ENCODE measurements at places on chromosomes 1 and 21. TPM values are rescaled to one million over a fixed set of nuclear protein-coding genes. Genes with fewer than 3 reads are reported as not detected.

DNA sequence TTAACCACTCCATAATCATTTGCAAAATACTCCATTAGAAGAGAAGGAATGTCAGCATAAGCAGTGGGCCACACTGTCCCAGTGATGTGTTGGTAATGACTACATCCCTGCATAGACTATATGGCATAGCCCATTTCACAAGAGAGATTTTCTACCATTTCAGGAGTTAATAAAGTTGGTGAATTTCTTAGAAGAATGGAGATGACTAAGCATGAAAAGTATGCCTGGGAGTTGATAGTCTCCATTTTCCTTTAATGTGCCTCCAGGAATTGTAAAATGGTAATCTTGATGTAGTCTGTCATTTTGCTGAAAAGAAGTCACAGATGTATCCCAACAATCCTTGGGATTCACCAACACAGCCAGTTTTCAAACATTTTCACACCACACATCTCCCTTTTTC is 608.8 kb upstream of the CHRM3 start:
- no peak overlapping the region for H3K27ac ChIP-seq
- DNase-seq, result no peak
- no peak overlapping the region for H3K4me3 ChIP-seq
- H3K4me1 ChIP-seq, result no peaks in the 10 kb centered on the region

DNA sequence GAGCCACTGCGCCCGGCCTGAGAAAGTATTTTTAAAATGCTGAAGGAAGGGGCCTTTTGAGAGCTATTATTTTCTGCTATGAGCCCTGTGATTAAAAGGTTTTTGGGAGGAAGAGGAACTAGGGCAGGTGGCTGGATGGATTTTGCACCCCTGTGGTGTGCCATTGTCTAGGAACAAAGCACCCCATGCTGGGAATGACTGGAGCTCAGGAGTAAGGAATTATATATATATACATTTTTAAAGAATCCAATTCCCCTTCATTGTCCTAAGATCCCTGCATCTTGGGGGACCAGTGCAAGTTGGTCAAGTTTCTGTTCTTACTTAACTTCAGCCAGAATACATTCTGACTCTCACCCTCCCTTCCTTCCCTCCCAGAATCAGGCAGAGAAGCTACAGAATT is 91.6 kb downstream of the ZNF648 start:
- peaks cover 3% of the 10 kb centered on the region for H3K4me1 ChIP-seq
- no peak overlapping the region for H3K4me3 ChIP-seq
- H3K36me3 ChIP-seq, result peaks cover 3% of the 10 kb centered on the region
- no peaks in the 10 kb centered on the region for H3K27me3 ChIP-seq
- DNase-seq, result peak; percentile 89

DNA sequence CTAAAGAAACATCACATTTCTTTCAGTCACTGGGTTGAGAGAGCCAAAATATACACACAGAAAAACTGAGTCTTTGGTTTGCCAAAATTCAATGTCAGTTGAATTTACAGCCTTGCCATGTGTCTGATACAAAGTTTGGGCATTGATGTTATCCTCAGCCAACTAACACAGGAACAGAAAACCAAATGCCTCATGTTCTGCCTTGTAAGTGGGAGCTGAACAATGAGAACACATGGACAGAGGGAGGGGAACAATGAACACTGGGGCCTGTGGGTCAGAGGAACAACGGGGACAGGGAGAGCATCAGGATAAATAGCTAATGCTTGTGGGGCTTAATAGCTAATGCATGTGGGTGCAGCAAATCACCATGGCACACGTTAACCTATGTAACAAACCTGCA is 39.6 kb upstream of the C21orf91 start:
- H3K36me3 ChIP-seq, result peaks cover 5% of the 10 kb centered on the region
- no peaks in the 10 kb centered on the region for H3K4me1 ChIP-seq
- no peak overlapping the region for H3K27ac ChIP-seq
- no peak overlapping the region for H3K4me3 ChIP-seq
- no peaks in the 10 kb centered on the region for H3K27me3 ChIP-seq
- DNase-seq, result no peak

Gene LAMC1
- total RNA-seq, result 96.2 TPM

- H3K4me3 ChIP-seq, result peak overlapping the region; percentile 91
- H3K27me3 ChIP-seq, result no peaks in the 10 kb centered on the region
- no peak for DNase-seq
- peaks cover 32% of the 10 kb centered on the region for H3K36me3 ChIP-seq
- H3K4me1 ChIP-seq, result peaks cover 6% of the 10 kb centered on the region
Observed at GRCh38 chr1:35556484-35557117, 602 bp downstream of the KIAA0319L start.

DNA sequence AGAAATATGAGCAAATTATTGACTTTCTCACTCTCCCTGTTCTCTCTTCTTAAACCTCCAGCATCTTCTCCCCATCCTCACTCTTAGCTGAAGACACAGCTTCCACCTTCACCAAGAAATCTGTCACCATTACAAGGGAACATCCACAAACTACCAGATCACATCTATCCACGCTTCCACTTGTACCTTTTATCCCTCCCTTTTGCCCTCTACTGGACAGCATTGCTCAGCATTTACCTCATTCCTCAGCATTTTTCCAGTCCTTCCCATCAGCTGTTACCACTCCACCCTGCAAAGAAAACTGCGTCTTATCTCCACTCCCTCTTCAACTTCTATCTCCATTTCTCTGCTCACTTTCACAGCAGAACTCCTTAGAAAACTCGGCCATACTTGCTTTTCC is 42.6 kb downstream of the KCNJ6 start:
- no peaks in the 10 kb centered on the region for H3K4me1 ChIP-seq
- H3K4me3 ChIP-seq, result no peak overlapping the region
- H3K27ac ChIP-seq, result no peak overlapping the region
- no peak for DNase-seq

Gene PRUNE1
- total RNA-seq, result 22.3 TPM

DNA sequence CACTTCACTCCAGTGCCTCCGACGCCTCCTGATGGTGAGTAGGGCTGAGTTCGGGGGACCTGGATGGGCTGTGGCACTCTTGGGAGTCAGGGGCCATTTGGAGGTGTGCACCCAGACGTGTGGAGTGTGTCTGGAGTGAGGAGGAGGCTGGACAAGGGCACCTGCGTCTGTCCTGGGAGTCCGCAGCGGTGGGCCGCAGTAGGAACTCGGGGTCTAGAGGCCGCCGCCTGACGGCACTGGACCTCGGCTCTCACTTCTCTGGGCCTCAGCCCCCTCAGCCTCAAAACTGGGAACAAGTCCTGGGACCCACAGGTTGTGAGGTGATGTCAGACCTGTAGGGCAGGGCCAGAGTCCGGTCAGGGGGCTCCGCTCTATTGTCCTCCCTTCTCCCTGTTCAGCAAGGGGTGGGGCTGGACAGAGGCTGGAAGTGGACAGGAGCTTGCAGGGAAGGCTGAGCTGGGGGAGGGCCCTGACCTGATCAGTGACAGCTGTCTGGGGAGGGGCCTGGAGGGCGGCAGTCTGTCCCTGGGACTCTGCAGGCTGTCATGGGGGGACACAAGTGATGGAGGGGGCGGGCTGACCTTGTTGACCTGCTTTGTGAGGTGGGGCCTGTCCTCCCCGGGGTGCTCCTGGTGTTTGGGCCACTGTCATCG is 15.5 kb downstream of the AGRN start:
- H3K27me3 ChIP-seq, result no peaks in the 10 kb centered on the region
- DNase-seq, result no peak
- H3K4me3 ChIP-seq, result peak overlapping the region; percentile 51
- no peak overlapping the region for H3K27ac ChIP-seq
- peaks cover 17% of the 10 kb centered on the region for H3K36me3 ChIP-seq

Gene RAB25
- 42.8 TPM for total RNA-seq

GRCh38 chr21:28229814-28230213 is 762.9 kb downstream of the LTN1 start:
- H3K27me3 ChIP-seq, result no peaks in the 10 kb centered on the region
- H3K36me3 ChIP-seq, result no peaks in the 10 kb centered on the region
- H3K4me1 ChIP-seq, result no peaks in the 10 kb centered on the region

DNA sequence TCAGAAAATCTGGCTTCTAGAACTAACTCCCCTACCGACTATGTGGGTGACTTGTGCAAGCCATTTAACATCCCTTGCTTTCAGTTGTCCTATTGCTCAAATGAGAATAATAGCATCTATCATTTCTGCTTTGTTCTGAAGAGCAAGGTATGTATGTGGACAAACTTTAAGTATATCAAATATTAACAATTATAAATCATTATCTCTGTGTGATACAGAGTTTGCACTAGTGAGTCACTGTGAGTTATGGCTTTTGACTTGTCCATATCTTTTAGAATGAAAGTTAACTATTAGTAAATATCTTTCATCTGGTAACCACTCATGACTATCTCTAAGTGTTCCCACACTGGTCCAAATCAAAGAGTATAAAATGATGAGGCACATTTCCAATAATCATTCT is 812.9 kb upstream of the ADGRL2 start:
- no peaks in the 10 kb centered on the region for H3K4me1 ChIP-seq
- no peak for DNase-seq
- no peak overlapping the region for H3K27ac ChIP-seq
- no peak overlapping the region for H3K4me3 ChIP-seq
- H3K36me3 ChIP-seq, result no peaks in the 10 kb centered on the region
- no peaks in the 10 kb centered on the region for H3K27me3 ChIP-seq

DNA sequence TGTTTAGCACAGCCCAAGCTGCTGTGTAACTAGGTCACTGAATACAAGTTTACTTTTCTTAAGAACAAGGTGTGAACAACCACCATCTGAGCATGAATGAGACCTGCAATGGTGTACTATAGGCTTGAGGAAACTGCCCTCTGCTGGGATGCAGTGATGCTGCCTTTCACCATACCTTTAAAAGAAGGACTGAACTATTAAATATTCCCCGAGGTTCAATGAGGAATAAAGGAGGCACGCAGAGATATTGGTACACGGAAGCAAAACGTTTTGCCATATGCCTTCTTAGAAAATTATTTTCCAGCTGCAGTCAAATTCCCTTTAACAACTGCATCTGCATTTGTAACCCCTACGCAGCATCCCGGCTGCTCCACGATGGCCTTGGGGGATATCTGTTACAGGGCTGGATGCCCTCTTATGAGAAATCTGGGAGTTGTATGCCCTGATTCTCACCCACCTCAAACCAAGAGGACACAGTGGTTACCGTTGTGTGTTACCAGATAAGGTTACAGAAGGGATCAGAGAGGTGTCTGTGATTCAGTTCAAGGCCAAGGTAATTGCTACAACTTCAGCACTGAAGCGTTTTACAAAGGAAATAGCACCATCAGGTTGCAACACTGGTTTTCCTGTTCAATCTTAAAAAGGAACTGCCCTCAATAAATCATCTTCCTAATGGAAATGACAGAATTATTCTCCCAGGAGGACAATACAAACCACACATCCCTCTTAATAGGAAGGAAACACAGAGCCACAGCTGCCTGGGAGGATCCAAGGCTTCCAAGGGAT is 470.5 kb downstream of the LTN1 start:
- no peaks in the 10 kb centered on the region for H3K36me3 ChIP-seq
- H3K27me3 ChIP-seq, result no peaks in the 10 kb centered on the region
- H3K4me3 ChIP-seq, result no peak overlapping the region
- H3K27ac ChIP-seq, result no peak overlapping the region
- peak; percentile 30 for DNase-seq
- H3K4me1 ChIP-seq, result no peaks in the 10 kb centered on the region

GRCh38 chr21:34335316-34335715 is 28.5 kb upstream of the KCNE2 start:
- no peak overlapping the region for H3K27ac ChIP-seq
- no peak overlapping the region for H3K4me3 ChIP-seq
- H3K27me3 ChIP-seq, result no peaks in the 10 kb centered on the region
- no peaks in the 10 kb centered on the region for H3K4me1 ChIP-seq
- DNase-seq, result no peak
- H3K36me3 ChIP-seq, result no peaks in the 10 kb centered on the region

Gene TMCC2
- total RNA-seq, result 11.3 TPM

Gene SLC16A4
- total RNA-seq, result 0.17 TPM

Gene SH2D2A
- total RNA-seq, result 2.5 TPM

GRCh38 chr21:45276596-45276995 is 11.1 kb downstream of the POFUT2 start:
- no peaks in the 10 kb centered on the region for H3K27me3 ChIP-seq
- peak; percentile 15 for DNase-seq
- H3K36me3 ChIP-seq, result peaks cover 19% of the 10 kb centered on the region
- no peak overlapping the region for H3K27ac ChIP-seq
- H3K4me3 ChIP-seq, result no peak overlapping the region
- H3K4me1 ChIP-seq, result no peaks in the 10 kb centered on the region

DNA sequence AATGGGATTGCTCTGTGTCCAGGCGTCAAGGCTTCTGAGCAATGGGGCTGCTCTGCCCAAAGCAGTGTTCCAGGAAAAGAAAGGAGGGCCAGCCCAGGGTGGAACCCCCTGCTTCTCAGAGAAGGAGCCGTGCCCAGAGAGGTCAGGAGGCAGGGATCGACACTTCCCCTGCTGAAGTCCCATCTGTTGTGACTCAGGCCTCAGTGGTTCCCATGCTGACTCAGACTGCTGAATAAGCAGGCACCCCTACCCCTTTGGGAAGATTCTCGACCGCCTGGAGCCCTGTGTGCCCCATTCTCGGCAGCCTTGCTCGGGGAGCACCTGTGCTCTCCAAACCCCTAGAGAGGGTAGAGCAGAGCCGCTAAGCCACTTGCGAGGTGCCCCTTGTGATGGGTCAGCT is 23.9 kb downstream of the PKP1 start:
- no peak overlapping the region for H3K27ac ChIP-seq
- no peak overlapping the region for H3K4me3 ChIP-seq
- H3K4me1 ChIP-seq, result no peaks in the 10 kb centered on the region
- no peaks in the 10 kb centered on the region for H3K36me3 ChIP-seq
- H3K27me3 ChIP-seq, result no peaks in the 10 kb centered on the region
- no peak for DNase-seq

- H3K27ac ChIP-seq, result no peak overlapping the region
- DNase-seq, result no peak
- no peaks in the 10 kb centered on the region for H3K36me3 ChIP-seq
- H3K4me1 ChIP-seq, result no peaks in the 10 kb centered on the region
- H3K27me3 ChIP-seq, result no peaks in the 10 kb centered on the region
Observed at GRCh38 chr21:28962465-28962864, 30.2 kb downstream of the LTN1 start.

- H3K27me3 ChIP-seq, result no peaks in the 10 kb centered on the region
- no peaks in the 10 kb centered on the region for H3K36me3 ChIP-seq
- no peak overlapping the region for H3K4me3 ChIP-seq
- DNase-seq, result no peak
Observed at GRCh38 chr1:160544647-160545046, 21.6 kb upstream of the SLAMF6 start.

DNA sequence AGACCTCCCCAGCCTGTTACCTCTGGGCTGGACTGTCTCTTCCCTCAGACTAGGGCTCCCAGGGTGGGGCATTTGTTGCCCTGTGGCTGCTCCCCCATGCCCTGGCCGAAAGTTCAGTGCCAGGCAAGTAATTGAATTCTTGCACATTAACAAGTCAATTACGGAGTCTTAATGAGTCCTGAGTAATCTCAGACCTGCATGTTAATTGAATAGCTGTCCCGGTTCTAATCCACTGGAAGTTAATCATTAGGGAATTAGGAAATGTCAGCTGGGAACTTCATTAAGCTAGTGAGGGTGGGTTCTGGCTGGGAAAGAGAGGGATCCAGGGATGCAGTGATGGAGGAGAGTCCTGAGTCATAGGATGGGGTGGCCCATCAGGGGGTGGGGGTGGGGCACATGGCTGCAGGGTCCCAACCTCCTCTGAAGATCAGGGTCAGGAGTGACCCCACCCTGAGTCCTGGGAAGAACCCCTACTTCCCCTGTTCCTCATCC is 47.1 kb upstream of the CSF3R start:
- no peaks in the 10 kb centered on the region for H3K36me3 ChIP-seq
- no peak overlapping the region for H3K4me3 ChIP-seq
- DNase-seq, result peak; percentile 20
- no peaks in the 10 kb centered on the region for H3K4me1 ChIP-seq
- no peaks in the 10 kb centered on the region for H3K27me3 ChIP-seq
- H3K27ac ChIP-seq, result no peak overlapping the region

Measured in H9 (cell line).